ENCODE measurements at places on chromosomes 5 and 9. TPM values are rescaled to one million over a fixed set of nuclear protein-coding genes. Genes with fewer than 3 reads are reported as not detected.

ARL14EPL gene
- not detected for total RNA-seq

CARTPT gene
- not detected for total RNA-seq

LHX2 gene
- total RNA-seq = 4.0 TPM

CAVIN4 gene
- 0.74 TPM for total RNA-seq

SLC36A2 gene
- total RNA-seq = not detected

FGD3 gene
- 0.96 TPM for total RNA-seq

ORM2 gene
- total RNA-seq = not detected

COL27A1 gene
- total RNA-seq = 3.4 TPM

PPP1R26 gene
- 32.4 TPM for total RNA-seq

F12 gene
- 39.4 TPM for total RNA-seq

LCN9 gene
- not detected for total RNA-seq

C8G gene
- not detected for total RNA-seq

MYO10 gene
- total RNA-seq = 44.0 TPM

CA9 gene
- 11.6 TPM for total RNA-seq

ANKRD31 gene
- 0.07 TPM for total RNA-seq

DNA sequence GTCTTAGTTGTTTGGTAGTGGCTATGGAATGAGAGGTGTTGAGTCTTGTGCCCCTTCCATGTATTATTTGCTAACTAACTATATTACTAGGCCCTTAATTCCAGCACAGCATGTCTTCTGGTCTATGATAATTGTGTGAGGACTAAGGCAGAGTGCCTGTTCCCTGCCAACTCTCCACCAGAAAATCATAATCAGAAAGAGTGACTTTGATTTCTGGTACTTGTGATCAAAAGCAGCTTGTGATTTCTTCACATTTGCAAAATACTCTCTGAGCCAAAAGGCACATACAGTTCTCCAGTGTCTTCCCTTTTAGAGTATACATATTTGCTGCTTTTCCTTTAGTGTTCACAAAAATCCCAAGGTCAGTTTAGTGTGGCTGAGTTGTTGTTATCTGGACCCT is 229.9 kb downstream of the GNA14 start:
- no peak for DNase-seq

DNA sequence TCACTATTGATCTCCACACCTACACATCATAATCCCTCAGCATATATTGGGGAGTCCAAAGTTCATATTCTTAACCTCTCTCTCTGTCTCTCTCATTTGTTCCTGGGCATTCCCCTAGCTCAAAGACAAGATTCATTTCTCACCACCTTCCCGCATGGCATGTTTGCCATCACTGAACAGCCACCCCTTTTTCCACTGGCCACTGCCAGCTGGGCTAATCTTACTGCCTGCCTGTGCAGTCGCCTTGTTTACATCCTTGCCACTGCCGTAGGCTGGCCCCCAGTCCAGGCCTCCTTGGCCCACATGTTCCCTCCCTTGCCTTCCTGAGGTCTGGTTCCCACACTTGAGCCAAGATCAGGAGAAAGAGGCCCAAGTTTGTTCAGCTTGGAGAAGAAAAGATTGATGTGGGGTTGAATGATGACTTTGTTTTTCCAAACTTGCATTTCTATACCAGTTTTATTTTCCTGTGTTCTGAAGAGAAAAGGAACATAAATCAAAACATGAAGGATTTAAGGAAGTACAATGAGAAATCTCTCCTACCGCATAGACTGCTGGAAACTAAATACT is 80.2 kb downstream of the PLAC8L1 start:
- DNase-seq = no peak

GRCh38 chr5:122262103-122262502 is 49.9 kb upstream of the SNCAIP start:
- no peak for DNase-seq

GRCh38 chr9:128384801-128385495 is 13.8 kb downstream of the URM1 start:
- no peak for DNase-seq

GRCh38 chr5:180364306-180364856 is 11.2 kb upstream of the GFPT2 start:
- DNase-seq = no peak

DNA sequence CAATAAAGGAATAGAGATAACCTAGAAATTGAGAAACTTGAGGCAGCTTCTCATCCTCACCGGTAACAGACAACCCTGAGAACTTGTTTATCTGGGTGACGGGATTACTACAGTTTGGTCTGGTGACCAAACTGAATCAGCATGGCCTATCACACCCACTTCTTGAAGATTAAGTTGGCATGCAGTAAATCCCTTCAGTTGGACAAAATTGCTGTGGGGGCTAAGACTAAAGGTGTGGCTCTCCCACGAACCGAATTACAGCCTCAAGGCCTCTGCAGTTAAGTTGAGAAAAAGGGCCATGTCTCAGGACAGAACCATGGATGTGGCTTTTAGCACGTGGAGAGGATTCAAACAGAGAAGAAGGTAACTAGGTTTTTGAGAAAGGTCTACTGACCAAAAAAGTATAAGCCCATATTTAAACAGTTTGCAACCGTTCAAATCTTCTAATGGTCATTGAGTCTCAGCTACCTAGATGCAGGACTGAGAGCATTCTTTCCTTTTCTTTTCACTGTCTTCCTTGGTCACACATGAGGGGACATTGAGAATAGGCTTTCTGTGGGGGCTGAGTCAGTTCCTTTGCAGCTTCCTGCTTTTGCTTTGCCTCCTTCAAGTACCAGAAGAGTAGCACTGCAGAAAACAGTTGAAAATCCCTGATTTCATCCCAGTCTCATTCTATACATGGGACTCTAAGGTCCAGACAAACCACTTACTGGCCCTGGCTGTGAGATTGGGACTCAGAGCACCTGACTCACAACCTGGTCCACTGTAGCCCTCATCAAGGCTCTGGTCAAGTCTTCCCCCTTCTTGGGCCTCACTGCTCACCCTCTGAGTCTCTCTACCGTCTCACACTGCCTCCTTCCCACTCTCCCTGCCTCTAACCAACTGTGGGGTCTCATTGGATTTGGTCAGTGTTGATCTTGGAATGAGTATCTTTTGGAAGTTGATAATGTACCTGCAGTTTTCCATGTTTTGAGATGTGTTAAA is 30.9 kb downstream of the PDE6A start:
- DNase-seq = peak; percentile 63

- DNase-seq = no peak
Observed at GRCh38 chr9:85038061-85038460, 368.5 kb downstream of the NTRK2 start.

GRCh38 chr9:20570756-20571155 is 51.5 kb downstream of the MLLT3 start:
- DNase-seq = no peak

GRCh38 chr5:8528106-8528505 is 659.2 kb downstream of the MTRR start:
- no peak for DNase-seq

GRCh38 chr5:143023411-143024096 is 253.4 kb downstream of the ARHGAP26 start:
- DNase-seq = no peak

DNA sequence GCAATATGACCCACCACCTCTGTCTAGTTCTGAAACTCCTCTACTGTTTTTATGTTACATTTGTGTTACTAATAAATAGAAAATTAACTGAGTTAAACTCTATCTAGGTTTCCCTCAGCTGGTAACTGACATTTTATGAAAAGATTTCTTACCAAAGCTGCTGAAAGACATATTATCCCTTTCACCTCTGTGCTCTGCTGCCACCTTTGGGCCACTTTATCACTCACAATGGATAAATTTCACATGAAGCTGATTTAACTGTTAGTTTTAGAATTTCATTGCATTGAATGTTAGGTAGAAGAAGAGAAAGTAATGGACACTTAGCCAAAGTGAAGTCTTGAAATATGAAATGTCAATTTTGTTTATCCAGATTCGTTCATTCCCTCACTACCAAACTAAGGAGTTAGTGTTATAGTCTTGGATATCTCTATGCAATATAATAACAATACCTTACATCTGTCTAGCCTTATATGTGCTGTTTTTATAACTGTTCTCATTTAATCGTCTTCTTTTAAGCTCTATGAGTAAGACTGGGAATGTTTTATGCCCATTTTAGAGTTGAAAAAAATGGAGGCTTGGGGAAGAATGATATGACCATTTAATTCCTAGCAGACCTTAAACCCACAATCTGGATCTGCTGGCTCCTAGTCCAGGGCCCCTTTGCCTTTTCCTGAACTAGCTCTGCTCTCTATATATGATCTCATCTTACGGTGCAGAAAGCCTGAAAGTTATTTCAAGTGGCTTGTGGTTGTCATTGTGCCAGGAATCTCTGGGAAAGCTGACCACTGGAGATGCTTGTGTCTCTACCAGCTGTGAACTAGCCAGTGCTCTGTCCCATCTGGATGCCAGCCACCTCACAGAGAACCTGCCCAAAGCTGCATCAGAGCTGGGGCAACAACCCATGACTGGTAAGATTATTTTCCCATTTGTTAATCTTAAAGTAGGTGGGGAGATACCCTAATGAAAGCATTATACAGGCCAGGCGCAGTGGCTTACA is 97.1 kb downstream of the GOLPH3 start:
- DNase-seq = peak; percentile 27

DNA sequence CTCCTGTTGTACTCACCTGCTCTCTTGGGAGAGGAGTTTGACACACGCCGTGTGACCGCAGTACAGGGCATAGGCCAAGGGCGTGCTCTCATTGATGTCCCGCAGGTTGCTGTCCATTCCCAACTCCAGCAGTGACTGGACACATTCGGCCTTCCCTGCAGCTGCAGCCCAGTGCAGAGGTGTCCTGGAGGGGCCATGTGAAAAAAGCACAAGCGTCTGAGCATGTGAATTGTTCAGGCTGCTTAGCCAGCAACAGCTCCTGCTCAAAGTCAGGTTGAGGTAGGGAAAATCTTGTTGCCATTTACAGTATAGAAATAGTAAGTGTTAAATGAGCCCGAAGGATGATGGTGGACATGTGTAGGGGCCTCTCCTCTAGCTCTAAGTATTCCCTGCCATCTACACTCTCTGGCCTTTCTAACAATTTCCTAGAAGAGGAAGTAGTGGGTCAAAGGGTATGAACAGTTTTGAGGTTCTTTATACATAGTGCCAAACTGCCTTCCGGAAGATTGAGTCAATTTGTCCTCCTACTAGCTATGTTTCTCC is 116.5 kb downstream of the ANKRD55 start:
- no peak for DNase-seq

DNA sequence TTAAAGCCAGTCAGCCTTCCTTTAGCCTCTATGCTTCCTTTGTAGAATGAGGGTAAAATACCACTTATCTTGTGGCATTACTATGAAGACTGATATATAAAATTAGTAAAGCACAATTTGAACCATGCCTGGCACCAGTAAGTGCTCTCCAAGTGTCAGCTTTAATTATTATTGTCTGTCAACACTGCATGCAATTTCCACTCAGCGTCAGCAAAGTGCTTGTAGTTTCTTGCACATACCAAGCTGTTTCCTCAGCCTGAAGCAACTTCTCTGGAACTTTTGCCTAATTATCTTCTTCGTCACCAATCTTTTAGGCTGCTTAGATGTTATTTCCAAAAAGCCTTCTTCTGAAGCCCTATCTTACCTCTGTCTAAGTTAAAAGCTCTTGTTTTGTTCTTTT is 177.3 kb downstream of the CDC42SE2 start:
- DNase-seq = no peak

GRCh38 chr9:37426846-37427245 is 4.3 kb downstream of the GRHPR start:
- no peak for DNase-seq

- no peak for DNase-seq
Observed at GRCh38 chr5:132799392-132799791, 13.7 kb upstream of the SOWAHA start.

GRCh38 chr9:103755986-103756385 is 338.1 kb upstream of the SMC2 start:
- DNase-seq = no peak

GRCh38 chr9:125650271-125650737 is 56.7 kb downstream of the MAPKAP1 start:
- DNase-seq = no peak

- no peak for DNase-seq
Observed at GRCh38 chr5:153742060-153742459, 251.6 kb downstream of the GRIA1 start.

- no peak for DNase-seq
Observed at GRCh38 chr5:95102687-95103086, 182.2 kb downstream of the MCTP1 start.

GRCh38 chr9:24961762-24962161 is 416.1 kb upstream of the IZUMO3 start:
- DNase-seq = no peak

DNA sequence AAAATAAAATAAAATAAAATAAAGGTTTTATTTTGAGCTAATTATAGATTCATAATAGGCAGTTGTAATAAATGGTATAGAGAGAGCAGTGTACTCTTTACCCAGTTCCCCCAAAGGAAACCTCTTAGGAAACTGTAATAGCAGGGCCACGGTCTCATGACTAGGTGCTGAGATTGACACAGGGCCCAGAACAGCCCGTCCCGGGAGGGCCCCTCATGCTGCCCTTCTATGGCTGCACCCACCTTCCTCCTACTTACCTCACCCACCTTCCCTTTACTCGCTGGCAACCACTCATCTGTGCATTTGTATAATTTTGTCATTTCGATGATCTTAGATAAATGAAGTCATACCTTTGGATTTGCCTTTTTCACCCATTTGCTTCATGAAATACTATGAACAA is 16.1 kb downstream of the CACNA1B start:
- no peak for DNase-seq

DNA sequence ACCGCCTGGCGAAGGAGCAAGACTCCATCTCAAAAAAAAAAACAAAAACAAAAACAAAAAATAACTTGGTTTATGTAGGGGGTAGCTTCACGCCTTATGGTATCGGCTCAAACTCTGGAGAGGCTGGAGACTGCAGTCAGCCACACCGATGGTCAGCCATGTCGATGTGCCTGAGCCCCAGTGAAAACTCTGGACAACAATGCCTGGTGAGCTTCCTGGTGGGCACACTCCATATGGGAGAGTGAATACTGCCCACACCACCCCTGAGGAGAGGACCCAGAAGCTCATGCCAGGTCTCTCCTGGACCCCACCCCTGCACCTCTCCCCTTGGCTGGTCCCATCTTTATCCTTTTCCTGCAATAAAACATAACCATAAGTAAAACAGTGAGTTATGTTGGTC is 19.6 kb downstream of the IPPK start:
- DNase-seq = no peak

- no peak for DNase-seq
Observed at GRCh38 chr9:13111778-13112177, 167.7 kb downstream of the MPDZ start.

DNA sequence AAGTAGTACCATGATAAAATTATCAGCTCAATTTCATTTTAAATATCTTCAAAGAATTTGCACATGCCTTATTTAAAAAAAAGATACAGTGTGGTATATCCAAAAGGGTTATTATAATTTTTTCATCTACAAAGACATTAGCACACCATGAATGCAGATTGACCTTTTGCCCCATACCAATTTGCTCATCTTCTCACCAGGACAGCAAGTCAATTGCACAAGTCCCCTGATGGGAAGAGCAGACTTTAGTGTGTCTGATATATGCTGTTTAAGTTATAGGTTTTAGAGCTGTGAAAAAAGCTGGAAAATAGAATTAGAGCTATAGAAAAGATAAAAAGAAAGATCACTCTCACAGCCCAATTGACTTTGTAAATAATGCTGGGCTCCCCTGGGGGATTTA is 325.8 kb upstream of the CDH6 start:
- no peak for DNase-seq

- no peak for DNase-seq
Observed at GRCh38 chr9:13448482-13448881, 169.0 kb upstream of the MPDZ start.

All from Caki2 (cell line).